Panc1 (cell line): ENCODE measurements at places on chromosomes 5 and 9. TPM values are rescaled to one million over a fixed set of nuclear protein-coding genes. Genes with fewer than 3 reads are reported as not detected.
A peak's percentile ranks its signal among the peaks of the same experiment; 100 is the strongest.

GZMA gene
- not detected for total RNA-seq

SLC28A3 gene
- total RNA-seq, result not detected

ROR2 gene
- total RNA-seq, result 5.9 TPM

DNA sequence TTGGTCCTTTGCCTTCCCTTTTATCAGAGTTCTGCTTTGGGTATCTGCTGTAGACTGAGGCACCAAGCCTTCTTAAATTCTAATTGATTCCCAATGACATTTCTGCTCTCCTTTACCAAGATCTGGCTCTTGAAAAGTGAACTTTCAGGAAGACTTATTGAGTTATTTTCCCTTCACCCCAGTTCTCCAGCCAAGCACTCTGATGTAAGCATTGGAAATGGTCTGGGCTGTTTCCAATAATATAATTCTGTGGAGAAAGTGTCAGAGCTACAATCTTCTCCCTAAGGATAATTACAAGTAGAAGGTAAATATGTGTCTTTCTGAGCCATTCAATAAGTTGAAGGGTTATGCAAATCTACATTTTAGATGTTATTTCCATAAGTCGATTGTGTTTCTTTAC lies 30.8 kb downstream of the BTF3 start:
- no peak for DNase-seq
- H3K4me1 ChIP-seq, result no peaks in the 10 kb centered on the region
- H3K27me3 ChIP-seq, result no peaks in the 10 kb centered on the region
- no peak overlapping the region for H3K27ac ChIP-seq
- H3K36me3 ChIP-seq, result no peaks in the 10 kb centered on the region
- H3K4me3 ChIP-seq, result no peak overlapping the region

GRCh38 chr9:37953206-37953774 lies 49.4 kb upstream of the SLC25A51 start:
- peaks cover 6% of the 10 kb centered on the region for H3K36me3 ChIP-seq
- H3K27ac ChIP-seq, result peak overlapping the region; percentile 56
- no peak overlapping the region for H3K4me3 ChIP-seq
- peaks cover 32% of the 10 kb centered on the region for H3K4me1 ChIP-seq
- DNase-seq, result no peak
- no peaks in the 10 kb centered on the region for H3K27me3 ChIP-seq

DNA sequence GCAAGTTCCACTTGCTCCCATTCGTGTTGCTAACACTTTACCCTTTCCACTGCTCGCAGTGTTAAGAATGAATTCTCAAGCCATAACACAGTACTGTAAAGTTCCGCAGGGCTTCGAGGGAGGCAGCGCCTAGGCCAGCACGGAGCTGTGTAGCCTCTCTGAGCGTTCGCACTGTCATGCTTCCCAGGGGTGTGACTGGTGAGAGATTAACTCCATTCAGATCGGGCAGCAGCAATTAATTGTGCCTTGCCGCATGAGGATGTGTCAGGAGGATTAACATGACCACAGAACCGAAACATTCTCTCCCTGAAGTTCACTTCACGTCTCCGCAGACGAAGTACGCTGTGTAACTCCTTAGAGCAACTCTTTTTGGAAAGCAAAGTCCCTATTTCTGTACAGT lies 23.2 kb downstream of the ZBTB34 start:
- H3K27me3 ChIP-seq, result no peaks in the 10 kb centered on the region
- no peaks in the 10 kb centered on the region for H3K4me1 ChIP-seq

- H3K27me3 ChIP-seq, result no peaks in the 10 kb centered on the region
- no peak for DNase-seq
- no peak overlapping the region for H3K4me3 ChIP-seq
- no peaks in the 10 kb centered on the region for H3K36me3 ChIP-seq
- H3K4me1 ChIP-seq, result no peaks in the 10 kb centered on the region
- H3K27ac ChIP-seq, result no peak overlapping the region
Observed at GRCh38 chr9:27468462-27469110, 55.5 kb upstream of the IFNK start.

DNA sequence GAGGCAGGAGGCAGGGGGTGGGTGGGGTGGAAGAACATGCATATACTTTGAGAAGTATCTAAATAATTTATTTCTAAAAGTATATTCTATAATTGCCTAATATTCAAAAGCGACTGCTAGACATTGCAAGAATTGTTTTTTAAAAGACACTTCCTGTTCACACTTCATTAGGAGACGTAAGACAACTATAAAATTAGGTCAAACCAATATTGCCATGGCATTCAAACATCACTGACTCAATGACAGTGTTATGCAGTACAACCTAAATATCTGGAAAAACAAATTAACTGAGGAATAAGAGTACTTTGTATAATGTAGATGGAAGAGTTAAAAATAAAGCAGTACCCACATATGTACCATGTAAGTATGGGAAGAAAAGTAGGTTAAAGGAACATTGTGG lies 4.5 kb downstream of the CCNH start:
- no peak for DNase-seq
- no peak overlapping the region for H3K27ac ChIP-seq
- H3K36me3 ChIP-seq, result peaks cover 57% of the 10 kb centered on the region
- peaks cover 12% of the 10 kb centered on the region; the same call in 1 of the 2 replicates for H3K4me1 ChIP-seq
- no peaks in the 10 kb centered on the region for H3K27me3 ChIP-seq
- H3K4me3 ChIP-seq, result no peak overlapping the region

GRCh38 chr9:136119061-136119882 lies 597 bp upstream of the TMEM250 start:
- H3K27me3 ChIP-seq, result no peaks in the 10 kb centered on the region
- peak overlapping the region; percentile 64 for H3K4me3 ChIP-seq
- DNase-seq, result no peak

GRCh38 chr9:14752871-14753270 lies 30.3 kb upstream of the CER1 start:
- no peaks in the 10 kb centered on the region for H3K27me3 ChIP-seq
- H3K4me1 ChIP-seq, result no peaks in the 10 kb centered on the region
- no peak overlapping the region for H3K4me3 ChIP-seq
- no peak for DNase-seq
- H3K27ac ChIP-seq, result no peak overlapping the region

DNA sequence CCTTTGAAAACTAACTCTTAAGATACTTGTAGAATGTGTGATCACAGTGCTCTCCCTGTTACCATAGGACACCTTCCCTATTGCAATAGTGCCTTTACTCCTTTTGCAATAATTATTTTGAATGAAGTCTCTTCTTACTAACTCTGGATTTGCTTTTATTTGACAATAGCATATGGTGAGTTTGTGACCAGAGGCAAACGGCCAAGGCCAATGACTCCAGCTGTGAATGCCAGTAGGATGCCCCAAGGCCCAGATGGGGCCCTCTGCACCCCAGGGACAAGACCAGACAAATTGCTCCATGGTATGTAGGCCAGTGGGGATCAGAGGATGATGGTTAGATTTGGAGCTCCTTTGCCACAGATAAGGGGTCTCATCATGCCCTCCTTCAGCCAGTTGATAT lies 116.9 kb downstream of the NPR3 start:
- no peaks in the 10 kb centered on the region for H3K4me1 ChIP-seq
- H3K27ac ChIP-seq, result no peak overlapping the region
- H3K27me3 ChIP-seq, result no peaks in the 10 kb centered on the region
- H3K4me3 ChIP-seq, result no peak overlapping the region
- DNase-seq, result no peak
